ENCODE measurements at places on chromosomes 11 and 22. TPM values are rescaled to one million over a fixed set of nuclear protein-coding genes. Genes with fewer than 3 reads are reported as not detected.

The RIN1 gene
- total RNA-seq = 17.6 TPM

The DEPDC7 gene
- 1.2 TPM for total RNA-seq

The TSSC4 gene
- 51.9 TPM for total RNA-seq

The SSTR3 gene
- not detected for total RNA-seq

The GGT1 gene
- 63.8 TPM for total RNA-seq

The CDC42EP2 gene
- total RNA-seq = 43.2 TPM

The BIK gene
- total RNA-seq = 37.9 TPM

The ANKRD49 gene
- total RNA-seq = 10.3 TPM

The SMIM35 gene
- not detected for total RNA-seq

The INPP5J gene
- 4.1 TPM for total RNA-seq

The TPBGL gene
- total RNA-seq = not detected

The P2RX6 gene
- total RNA-seq = 0.42 TPM

The CLTCL1 gene
- total RNA-seq = 4.4 TPM

The OR9Q1 gene
- total RNA-seq = not detected

The CRYBB2 gene
- not detected for total RNA-seq

The CENPM gene
- 69.3 TPM for total RNA-seq

The SERPIND1 gene
- not detected for total RNA-seq

The PRODH gene
- 1.5 TPM for total RNA-seq

The PGR gene
- not detected for total RNA-seq

The MUC2 gene
- total RNA-seq = not detected

The ACAT1 gene
- 38.3 TPM for total RNA-seq

The ANO5 gene
- total RNA-seq = 4.3 TPM

The DEFB131B gene
- total RNA-seq = not detected

The PRR5L gene
- 1.2 TPM for total RNA-seq

The LRRC55 gene
- not detected for total RNA-seq

The KREMEN1 gene
- total RNA-seq = 2.1 TPM

The OR2AG1 gene
- total RNA-seq = not detected

The TTC28 gene
- 5.2 TPM for total RNA-seq

The BEST1 gene
- total RNA-seq = 1.1 TPM

The APOA4 gene
- total RNA-seq = not detected

The CDCA5 gene
- total RNA-seq = 53.4 TPM

Measured in Calu3 (cell line).